Gastrocnemius medialis (tissue), 4 donors: ENCODE measurements at places on chromosomes 2 and 18.

DNA sequence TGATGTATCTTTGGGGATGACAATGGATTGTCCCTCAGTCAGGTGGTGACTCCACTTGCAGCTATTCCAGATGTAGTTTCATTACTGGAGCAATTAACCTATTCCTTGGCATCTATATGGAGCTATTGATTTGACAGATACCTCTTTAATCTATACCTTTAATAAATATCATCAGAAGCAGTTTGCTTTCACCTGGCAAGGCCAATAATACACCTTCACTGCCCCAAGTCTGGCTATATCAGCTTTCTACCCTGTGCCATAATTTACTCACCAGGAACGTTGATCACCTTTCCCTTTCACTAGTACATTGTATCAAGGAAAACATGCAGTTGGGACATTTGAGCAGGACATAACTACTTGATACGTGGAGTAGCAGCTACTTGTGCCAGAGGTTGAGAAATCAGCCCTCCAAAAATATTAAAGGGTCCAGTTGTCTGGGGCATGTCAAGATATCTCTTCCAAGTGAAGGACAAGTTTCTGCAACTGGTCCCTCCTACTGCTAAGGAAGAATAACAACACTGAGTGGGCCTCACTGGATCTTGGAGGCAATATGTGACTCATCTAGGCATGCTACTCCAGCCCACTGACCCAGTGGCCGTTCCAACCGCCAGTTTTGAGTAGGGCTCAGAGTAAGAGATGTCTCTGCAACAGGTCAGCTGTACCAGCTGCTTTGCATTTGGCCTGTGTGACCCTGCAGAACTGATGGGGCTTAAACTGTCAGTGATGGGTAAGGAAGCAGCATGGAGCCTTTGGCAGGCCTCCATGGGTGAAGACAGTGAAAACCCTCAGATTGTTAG is 67.0 kb downstream of the PSMG2 start:
- H3K27me3 ChIP-seq = no peaks in the 10 kb centered on the region
- no peak for DNase-seq
- H3K27ac ChIP-seq = no peak overlapping the region
- H3K4me3 ChIP-seq = no peak overlapping the region
- H3K36me3 ChIP-seq = no peaks in the 10 kb centered on the region

DNA sequence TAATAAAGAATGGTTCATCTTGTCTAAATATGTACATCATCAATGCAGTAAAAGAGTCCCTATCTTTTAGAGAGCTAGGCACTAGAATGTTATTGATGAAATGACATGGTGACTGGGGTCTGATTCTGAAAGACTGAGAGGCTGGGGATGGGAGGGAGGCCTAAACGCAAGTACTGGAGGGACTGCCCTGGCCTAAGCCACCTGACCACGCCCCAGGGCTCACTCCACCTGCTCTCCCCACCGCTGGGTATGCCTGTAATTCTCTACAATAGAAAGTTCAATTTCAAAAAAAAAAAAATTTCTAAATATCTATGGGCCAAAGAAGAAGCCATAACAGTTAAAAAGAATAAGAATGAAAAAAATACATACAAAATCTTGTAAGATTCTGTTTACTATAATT is 194.0 kb downstream of the HDAC4 start:
- no peaks in the 10 kb centered on the region for H3K36me3 ChIP-seq
- H3K4me1 ChIP-seq = peaks cover 76% of the 10 kb centered on the region
- H3K4me3 ChIP-seq = no peak overlapping the region
- peak overlapping the region; percentile 89 for H3K27ac ChIP-seq
- no peak for DNase-seq

DNA sequence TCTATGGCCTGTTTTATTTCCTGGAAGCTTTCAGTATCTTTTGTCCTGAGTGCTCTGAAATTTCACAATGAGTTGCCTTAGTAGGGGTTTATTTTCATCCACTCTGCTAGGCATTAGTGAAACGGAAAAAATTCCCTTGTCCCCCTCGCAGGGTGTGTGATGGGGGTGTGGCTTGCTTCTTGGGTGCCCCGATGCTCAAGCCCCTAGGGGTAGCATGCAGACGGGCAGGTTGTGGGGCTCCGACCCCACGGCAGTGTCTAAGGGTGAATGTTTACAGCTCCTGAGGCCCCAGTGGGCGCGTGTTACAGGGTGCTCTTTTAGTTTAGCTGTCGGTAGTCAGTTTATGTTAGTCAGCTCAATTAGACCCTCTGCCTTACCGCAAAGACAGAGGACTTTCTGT is 32.2 kb upstream of the MAP4K4 start:
- H3K27ac ChIP-seq = no peak overlapping the region
- no peak overlapping the region for H3K4me3 ChIP-seq
- DNase-seq = no peak
- H3K27me3 ChIP-seq = no peaks in the 10 kb centered on the region
- no peaks in the 10 kb centered on the region for H3K4me1 ChIP-seq

- H3K27me3 ChIP-seq = no peaks in the 10 kb centered on the region
- no peaks in the 10 kb centered on the region for H3K4me1 ChIP-seq
Measured at GRCh38 chr2:177030451-177031105, 182.0 kb upstream of the HNRNPA3 start.

DNA sequence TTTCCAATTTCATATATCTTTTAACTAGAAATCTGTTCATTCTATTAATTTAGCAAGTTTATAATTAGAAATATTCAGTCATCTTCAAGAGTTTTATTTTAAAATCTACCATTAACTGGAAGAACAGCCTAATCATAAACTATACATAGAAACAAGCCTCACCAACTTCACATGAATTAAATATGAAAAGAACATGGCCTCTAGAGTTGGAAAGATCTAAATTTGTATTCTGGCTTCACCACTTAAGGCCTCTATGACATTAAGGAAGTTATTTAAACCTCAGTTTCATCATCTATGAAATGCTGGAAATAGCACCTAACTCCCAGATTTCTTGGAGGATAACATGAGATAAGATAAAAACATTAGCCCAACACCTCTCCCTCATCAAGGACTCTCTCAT is 51.4 kb upstream of the SCN7A start:
- no peaks in the 10 kb centered on the region for H3K27me3 ChIP-seq
- no peak overlapping the region for H3K4me3 ChIP-seq
- H3K36me3 ChIP-seq = no peaks in the 10 kb centered on the region
- H3K27ac ChIP-seq = no peak overlapping the region
- no peaks in the 10 kb centered on the region for H3K4me1 ChIP-seq
- no peak for DNase-seq

- no peak overlapping the region for H3K4me3 ChIP-seq
- H3K27ac ChIP-seq = no peak overlapping the region
- no peaks in the 10 kb centered on the region for H3K4me1 ChIP-seq
- no peak for DNase-seq
Measured at GRCh38 chr2:56583796-56584315, 400.1 kb downstream of the CCDC85A start.

DNA sequence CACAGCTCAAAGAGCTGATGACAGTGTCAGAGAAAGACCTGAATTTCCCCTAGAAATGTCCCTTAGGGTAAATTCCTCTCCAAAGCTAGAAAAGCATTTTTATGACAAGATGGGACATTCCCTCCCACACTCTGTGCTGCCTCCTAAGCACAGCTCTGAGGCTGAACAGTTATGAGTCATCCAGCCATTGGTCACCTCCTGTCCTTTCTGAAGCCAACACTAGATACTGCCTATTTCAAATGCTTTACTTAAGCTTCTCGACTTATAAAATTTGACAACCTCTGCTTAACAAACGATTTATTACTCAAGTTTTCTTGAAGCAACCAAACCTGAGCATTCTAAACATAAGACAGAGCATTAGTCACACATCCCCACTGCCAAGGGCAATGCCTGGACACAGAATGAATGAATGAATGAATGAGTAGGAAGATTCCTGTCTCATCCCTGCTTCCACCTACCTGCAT is 35.4 kb downstream of the B4GALT6 start:
- no peaks in the 10 kb centered on the region for H3K4me1 ChIP-seq
- H3K27ac ChIP-seq = no peak overlapping the region
- no peaks in the 10 kb centered on the region for H3K36me3 ChIP-seq
- H3K27me3 ChIP-seq = no peaks in the 10 kb centered on the region

GRCh38 chr2:177542396-177542795 is 149.8 kb downstream of the AGPS start:
- H3K36me3 ChIP-seq = no peaks in the 10 kb centered on the region
- H3K27ac ChIP-seq = no peak overlapping the region
- H3K27me3 ChIP-seq = no peaks in the 10 kb centered on the region
- DNase-seq = no peak
- no peaks in the 10 kb centered on the region for H3K4me1 ChIP-seq

DNA sequence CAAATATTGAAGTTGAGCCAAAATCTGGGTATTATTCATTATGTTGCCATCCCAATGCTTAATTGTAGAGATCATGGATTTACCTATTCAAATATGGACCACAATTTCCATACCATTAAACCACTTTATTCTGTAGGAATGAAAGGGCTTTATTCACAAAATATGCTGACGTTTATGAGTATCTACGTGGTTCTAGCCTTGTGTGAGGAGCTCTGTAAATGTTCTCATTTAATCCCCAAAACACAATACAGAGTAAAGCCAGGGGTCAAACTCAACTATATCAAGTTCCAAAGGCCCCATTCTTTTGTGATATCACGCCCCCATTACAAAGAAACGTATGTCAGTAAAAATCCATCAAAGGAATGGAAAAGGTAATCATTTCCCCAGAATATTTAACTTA is 61.9 kb downstream of the ANTXR1 start:
- no peaks in the 10 kb centered on the region for H3K27me3 ChIP-seq
- no peaks in the 10 kb centered on the region for H3K4me1 ChIP-seq
- no peak overlapping the region for H3K4me3 ChIP-seq
- DNase-seq = no peak
- H3K27ac ChIP-seq = no peak overlapping the region
- H3K36me3 ChIP-seq = no peaks in the 10 kb centered on the region

GRCh38 chr2:42568401-42569115 is at the start of gene MTA3:
Gene MTA3 (plus strand): TSS chr2:42568632. CDS start chr2:42568746, 114 bp downstream.
- H3K27ac ChIP-seq = peak within 1 kb of the TSS; percentile 92
- H3K27me3 ChIP-seq = no peaks in the 10 kb centered on the region
- peak within 1 kb of the TSS; percentile 77 for H3K4me3 ChIP-seq
- H3K4me1 ChIP-seq = peaks cover 17% of the 10 kb centered on the region
- H3K36me3 ChIP-seq = peaks cover 5% of the 10 kb centered on the region
- DNase-seq = no peak

GRCh38 chr2:205261516-205262020 is 420.7 kb upstream of the NRP2 start:
- no peak overlapping the region for H3K27ac ChIP-seq
- H3K4me1 ChIP-seq = no peaks in the 10 kb centered on the region
- H3K4me3 ChIP-seq = no peak overlapping the region

GRCh38 chr2:54639609-54640008 is 83.9 kb upstream of the EML6 start:
- H3K4me3 ChIP-seq = no peak overlapping the region
- H3K4me1 ChIP-seq = peaks cover 51% of the 10 kb centered on the region

- no peaks in the 10 kb centered on the region for H3K36me3 ChIP-seq
- DNase-seq = no peak
- no peak overlapping the region for H3K4me3 ChIP-seq
Measured at GRCh38 chr2:59774821-59775433, 778.5 kb downstream of the BCL11A start.

- no peaks in the 10 kb centered on the region for H3K36me3 ChIP-seq
- no peak overlapping the region for H3K27ac ChIP-seq
- no peak for DNase-seq
- no peaks in the 10 kb centered on the region for H3K27me3 ChIP-seq
Measured at GRCh38 chr2:18384242-18384641, 176.2 kb downstream of the RDH14 start.

- no peaks in the 10 kb centered on the region for H3K36me3 ChIP-seq
- H3K27ac ChIP-seq = no peak overlapping the region
- no peak for DNase-seq
- no peak overlapping the region for H3K4me3 ChIP-seq
Measured at GRCh38 chr2:142997231-142997630, 119.8 kb downstream of the KYNU start.

- peaks cover 71% of the 10 kb centered on the region for H3K4me1 ChIP-seq
- no peaks in the 10 kb centered on the region for H3K36me3 ChIP-seq
- H3K27ac ChIP-seq = peak overlapping the region; percentile 83
- H3K27me3 ChIP-seq = no peaks in the 10 kb centered on the region
Measured at GRCh38 chr2:226759768-226760167, 39.9 kb downstream of the IRS1 start.

GRCh38 chr2:204180649-204181048 is 244.1 kb downstream of the ICOS start:
- H3K4me1 ChIP-seq = no peaks in the 10 kb centered on the region
- no peak overlapping the region for H3K4me3 ChIP-seq
- no peaks in the 10 kb centered on the region for H3K27me3 ChIP-seq

GRCh38 chr18:70207181-70207580 is 1.7 kb upstream of the RTTN start:
- peaks cover 18% of the 10 kb centered on the region for H3K4me1 ChIP-seq
- no peak overlapping the region for H3K4me3 ChIP-seq
- H3K27me3 ChIP-seq = no peaks in the 10 kb centered on the region
- no peak for DNase-seq
- H3K27ac ChIP-seq = no peak overlapping the region

DNA sequence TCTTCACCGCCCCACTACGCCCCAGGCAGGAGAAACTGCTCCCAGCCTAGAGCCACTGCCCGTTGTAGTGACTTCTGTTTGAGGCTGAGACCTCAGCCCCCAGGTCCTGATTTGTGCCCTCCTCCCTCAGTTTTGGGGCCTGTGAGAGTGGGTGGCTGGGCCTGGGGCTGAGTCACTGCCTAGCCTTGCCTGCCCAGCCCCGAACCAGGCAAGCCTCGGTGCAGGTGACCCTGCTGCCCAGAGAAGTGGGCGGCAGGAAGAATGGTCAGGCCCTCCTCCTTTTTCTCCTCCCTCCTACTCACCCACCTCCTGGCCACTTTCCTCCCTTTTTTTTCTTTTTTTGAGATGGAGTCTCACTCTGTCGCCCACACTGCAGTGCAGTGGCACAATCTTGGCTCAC is 66.6 kb downstream of the ZFP36L2 start:
- no peak overlapping the region for H3K4me3 ChIP-seq
- H3K27me3 ChIP-seq = no peaks in the 10 kb centered on the region
- no peaks in the 10 kb centered on the region for H3K36me3 ChIP-seq
- DNase-seq = no peak
- H3K4me1 ChIP-seq = peaks cover 26% of the 10 kb centered on the region
- peak overlapping the region; percentile 91 for H3K27ac ChIP-seq

DNA sequence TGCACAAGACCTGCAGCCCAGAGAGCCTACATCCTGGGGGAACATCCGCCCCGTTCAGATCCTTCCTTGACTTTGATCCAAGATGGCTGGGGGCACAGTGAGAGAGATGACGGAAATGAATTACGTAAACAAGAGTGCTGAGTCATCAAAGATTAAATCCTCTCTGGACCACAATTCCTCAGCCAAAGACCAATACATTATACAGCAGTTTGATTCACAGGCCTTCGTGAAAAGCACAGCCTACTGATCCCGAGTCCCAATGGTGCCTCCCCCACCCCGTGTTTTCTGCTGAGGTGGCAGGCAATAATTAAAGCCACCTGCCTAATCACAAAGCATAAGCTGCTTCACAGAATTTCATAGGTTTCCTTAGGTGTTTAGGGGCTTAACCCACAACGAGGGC is 43.0 kb downstream of the MYO5B start:
- DNase-seq = no peak
- no peak overlapping the region for H3K27ac ChIP-seq
- H3K36me3 ChIP-seq = no peaks in the 10 kb centered on the region
- H3K4me1 ChIP-seq = no peaks in the 10 kb centered on the region
- no peak overlapping the region for H3K4me3 ChIP-seq

GRCh38 chr2:67845621-67846369 is 217.0 kb downstream of the C1D start:
- DNase-seq = no peak
- H3K27me3 ChIP-seq = no peaks in the 10 kb centered on the region
- peaks cover 6% of the 10 kb centered on the region for H3K4me1 ChIP-seq
- H3K4me3 ChIP-seq = no peak overlapping the region
- no peak overlapping the region for H3K27ac ChIP-seq
